ENCODE measurements at places on chromosomes 11 and 22.
A peak's percentile ranks its signal among the peaks of the same experiment; 100 is the strongest.

DNA sequence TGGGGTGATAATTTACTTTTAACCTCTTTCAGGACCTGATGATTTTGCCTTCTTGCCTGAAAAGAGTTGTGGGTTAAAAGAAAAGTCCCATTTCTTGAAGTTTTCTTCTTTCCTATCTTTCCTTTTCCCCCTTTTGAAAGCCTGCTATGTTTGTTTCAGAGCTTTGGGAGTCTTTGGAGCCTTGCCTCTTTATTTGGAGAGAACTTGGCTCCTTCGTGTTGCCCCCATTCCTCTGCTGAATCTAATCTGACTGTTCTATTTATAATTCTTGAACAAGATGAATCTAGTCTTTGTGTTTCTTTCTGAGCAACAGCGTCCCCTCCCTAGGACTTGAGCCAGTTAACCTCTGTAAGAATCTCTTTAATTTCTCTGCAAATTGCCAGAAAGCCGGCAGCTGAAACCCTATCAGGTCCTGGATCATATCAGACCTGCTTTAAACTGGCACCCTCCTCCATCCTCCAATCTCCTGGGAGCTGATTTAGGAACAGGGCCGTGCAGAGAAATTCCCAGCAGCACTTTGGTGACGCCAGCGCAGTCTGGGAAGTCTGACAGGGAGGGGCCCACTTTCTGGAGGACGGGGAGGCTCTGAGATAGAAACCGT lies 289.1 kb upstream of the SORL1-AS1 start:
- no peak for DNase-seq

GRCh38 chr11:62186195-62186594 lies 3.8 kb upstream of the SCGB1D1 start:
- no peak for DNase-seq

- no peak for DNase-seq
These were observed 11.0 kb upstream of the FXYD2 start for GRCh38 chr11:117835576-117835975.

- no peak for DNase-seq
These were observed 314.2 kb downstream of the RAB38 start for GRCh38 chr11:87861030-87861429.

- DNase-seq, result no peak
These were observed 18.5 kb downstream of the CABP7 start for GRCh38 chr22:29738118-29738815.

DNA sequence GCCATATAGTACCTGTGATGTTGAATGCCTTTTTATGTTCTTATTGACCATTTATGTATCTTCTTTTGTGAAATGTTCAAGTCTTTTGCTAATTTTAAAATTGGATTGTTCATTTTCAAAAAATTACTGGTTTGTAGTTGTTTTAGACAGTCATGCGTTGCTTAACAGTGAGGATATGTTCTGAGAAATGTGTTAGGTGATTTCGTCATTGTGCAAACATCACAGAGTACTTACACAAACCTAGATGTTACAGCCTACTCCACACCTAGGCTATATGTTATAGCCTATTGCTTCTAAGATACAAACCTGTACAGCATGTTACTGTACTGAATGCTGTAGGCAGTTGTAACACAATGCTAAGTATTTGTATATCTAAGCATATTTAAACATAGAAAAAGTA lies 32.5 kb downstream of the PDE3B start:
- no peak for DNase-seq

GRCh38 chr11:93192163-93192562 lies 5.6 kb downstream of the SLC36A4 start:
- DNase-seq, result no peak

GRCh38 chr11:34339149-34340064 lies 18.4 kb downstream of the ABTB2 start:
- DNase-seq, result no peak

- no peak for DNase-seq
These were observed 47.2 kb downstream of the GALNT18 start for GRCh38 chr11:11574373-11575287.

DNA sequence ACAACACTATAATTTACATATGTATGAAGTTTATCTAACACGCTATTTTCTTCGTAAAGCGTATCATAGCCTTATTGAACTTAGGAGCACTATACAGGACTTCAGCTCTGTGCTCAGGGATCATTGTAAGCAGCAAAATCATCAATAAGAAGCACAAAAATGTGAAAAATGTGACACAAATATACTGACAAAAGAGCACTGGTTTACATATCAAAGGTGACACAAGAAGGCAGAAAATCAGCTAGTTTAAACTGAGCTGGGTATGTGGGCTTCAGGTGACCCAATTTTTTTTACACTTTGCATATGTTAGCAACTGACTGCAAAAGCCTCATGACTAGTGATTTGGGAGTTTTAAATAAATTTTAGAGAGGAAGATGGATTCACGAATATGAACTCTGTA lies 215.2 kb upstream of the CHORDC1 start:
- no peak for DNase-seq

DNA sequence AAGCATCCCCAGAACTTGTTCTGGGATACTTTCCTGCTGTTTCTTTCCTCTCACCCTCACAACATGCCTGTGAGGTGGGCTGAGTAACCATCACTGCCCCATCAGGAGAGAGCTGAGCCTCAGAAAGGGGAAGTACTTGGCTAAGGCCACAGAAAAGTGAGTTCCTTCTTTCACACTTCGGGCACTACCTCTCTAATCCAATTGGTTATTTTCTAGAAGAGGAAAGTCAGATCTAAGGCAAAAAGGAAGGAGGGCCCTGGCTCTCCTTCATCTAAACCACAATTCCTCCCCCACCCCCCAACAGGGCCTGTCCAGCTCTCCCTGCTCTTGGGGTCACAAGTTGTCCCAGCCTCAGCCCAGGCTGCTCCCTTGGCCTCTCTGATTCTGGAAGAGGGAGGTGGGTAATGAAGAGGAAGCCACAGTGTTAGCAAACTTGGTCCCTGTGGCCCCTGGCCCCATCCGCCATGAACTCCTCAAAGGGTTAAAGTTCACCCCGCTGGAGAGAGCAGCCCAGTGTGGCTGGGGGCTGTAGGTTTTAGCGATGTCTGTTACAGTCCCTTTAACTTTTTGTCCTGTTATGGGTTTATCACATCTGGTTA lies 34.0 kb downstream of the SLC22A12 start:
- DNase-seq, result no peak

DNA sequence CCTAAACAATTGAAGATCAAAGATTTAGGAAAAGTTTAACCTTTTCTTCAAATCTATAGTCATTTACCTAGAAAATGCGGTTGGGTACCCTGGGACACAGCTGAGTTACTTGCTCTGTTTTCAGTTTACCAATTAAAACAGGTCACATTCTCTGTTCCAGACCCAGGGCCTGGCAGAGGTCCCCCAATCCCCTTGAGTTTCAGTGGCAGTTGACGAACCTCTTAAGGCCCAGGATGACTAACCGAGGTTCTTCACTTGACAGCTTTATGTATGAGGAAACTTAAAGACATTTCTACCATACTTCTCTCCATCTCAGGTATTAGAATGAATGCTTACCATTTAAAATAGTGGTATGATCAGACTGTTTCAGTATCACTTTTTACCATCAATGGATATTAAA lies 16.3 kb downstream of the LDHAL6A start:
- DNase-seq, result no peak

DNA sequence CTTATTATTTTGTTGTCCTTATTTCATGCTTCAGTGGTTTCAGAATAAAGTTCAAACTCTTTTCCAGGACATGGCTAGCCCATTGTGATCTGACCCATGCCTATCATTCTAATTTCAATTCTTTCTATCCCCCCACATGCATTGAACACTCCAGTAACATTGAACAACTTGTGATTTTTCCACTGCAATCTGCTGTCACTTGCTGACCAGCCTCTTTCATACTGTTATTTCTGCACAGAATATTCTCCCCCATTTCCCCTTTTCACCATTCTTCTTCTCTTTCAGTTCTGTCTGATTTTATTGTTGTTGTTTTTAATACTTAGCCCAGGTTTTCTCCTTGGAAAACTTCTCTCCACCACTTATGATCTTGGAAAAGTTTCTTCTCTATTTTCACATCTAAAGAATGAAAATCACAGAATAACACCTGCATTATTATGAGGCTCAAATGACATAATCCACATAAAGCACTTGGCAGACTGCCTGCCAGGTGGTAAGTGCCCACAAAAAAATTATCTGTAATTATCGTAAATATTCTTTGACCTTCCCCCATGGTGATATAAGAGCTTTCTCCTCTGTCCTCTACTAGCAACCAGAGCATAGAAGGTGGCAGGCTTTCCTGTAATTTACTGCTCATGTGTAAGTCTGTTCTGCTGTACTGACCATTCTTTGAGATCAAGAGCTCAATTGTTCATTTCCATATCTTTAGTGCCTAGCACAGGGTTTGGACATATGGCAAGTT lies 51.9 kb upstream of the EED start:
- DNase-seq, result no peak

DNA sequence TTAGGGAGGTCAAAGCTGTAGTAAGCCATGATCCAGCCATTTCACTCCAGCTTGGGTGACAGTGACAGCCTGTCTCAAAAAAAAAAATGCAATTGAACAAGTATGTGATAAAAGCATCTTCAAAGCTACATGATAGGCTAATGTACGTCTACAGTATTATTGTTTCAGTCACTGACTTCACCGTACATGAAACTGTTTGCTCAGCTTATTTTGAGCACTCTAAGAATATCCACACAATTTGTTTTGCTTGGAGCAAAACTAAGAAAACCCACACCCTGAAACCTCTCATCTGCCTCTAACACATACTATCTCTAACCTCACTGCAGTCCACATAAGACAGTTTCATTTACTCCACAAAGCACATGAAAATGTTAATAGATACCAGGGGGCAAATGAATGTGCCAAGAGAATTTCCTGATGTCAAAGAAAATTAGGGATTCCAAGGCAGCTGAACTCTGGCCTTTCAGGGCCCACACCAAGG lies 60.7 kb downstream of the KCNA4 start:
- DNase-seq, result no peak

GRCh38 chr11:108369064-108369463 lies 98.3 kb downstream of the C11orf65 start:
- DNase-seq, result no peak

GRCh38 chr22:42437488-42438292 lies 5.5 kb upstream of the NFAM1 start:
- DNase-seq, result peak; percentile 39

GRCh38 chr11:123822032-123822431 lies 15.9 kb upstream of the OR6M1 start:
- no peak for DNase-seq

DNA sequence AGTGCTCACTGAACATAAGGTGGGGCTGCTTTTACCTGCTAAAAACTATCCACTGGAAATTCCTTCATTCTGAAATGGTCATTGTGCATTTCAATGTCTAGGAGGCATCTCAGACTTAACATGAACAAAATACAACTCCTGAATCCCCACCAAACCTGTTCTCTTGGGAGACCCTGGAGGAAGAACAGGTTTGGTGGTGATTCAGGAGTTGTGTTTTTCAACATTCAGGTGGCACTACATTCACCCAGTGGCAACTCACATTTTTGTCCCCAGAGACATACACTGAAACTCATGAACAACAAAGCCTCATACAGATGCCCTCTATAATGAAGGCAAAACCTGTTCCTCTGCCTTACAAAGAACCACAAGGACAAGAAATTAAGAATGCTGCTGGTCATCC lies 64.3 kb upstream of the CYP2D6 start:
- no peak for DNase-seq

GRCh38 chr11:65112546-65113360 lies 1.1 kb downstream of the TM7SF2 start:
- no peak for DNase-seq

DNA sequence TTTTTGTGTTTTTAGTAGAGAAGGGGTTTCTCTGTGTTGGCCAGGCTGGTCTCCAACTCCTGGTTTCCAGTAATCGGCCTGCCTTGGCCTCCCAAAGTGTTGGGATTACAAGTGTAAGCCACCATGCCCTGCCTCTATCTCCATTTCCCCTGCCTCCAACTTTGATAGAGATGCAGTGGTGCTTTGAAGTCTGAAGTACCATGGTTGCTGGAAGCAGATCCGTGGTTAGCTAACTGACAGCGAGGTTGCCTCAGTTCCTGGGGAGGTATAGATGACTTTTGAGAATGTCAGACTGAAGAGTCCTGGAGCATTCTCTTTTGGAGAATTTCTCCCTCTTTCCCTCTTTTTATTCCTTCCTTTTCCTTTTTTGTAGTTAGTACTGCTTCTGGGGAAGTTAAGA lies 111.5 kb upstream of the RRM1 start:
- DNase-seq, result no peak

DNA sequence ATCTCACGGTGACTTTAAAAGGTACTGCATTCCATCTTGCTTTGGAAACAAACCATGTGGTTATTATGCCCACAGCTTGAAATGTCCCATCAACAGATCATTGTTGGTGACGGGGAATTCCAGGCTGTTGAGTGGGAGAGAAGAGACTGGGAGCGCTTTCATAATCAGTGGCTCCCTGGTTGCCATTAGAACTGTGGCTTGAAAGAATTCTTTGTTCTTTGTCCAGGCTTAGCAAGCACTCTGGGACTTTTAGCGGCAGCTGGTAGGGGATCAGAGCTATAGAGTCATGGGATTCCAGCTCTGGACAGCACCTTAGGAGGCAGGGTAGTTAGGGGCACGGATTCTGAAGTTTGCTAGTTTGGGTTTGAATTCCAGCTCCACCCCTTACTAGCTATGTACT lies 22.0 kb downstream of the MMP20 start:
- peak; percentile 77 for DNase-seq

DNA sequence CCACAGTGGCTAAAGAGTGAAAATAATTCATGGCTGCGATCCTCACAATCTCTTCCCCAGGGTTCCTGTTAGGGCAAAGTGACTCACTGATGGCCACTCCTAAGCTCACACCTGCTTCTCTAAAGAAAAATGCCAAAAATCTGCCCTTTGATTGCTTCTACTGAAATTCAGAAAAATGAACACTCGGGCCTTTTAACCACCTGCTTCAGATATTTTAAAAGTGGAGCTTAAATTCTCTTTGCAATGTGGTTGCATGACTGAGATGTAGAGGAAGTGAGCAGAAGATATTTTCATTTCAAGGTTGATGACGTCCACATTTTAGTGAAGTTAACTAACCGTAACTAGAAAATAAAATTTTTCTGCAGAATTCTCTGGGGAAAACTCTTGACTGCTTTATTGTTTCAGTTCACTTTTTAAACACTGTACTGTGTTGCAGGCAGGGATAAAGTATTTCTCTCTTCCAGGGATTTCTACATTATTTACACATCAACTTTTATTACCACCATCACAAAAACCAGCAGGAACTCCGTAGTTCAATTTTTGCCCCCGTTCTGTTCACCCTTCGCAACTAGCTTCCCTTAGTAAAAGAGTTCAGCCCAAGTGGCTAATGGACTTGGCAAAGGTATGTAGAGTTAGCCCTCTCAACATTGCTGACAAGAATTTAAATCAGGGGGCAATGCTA lies 8.5 kb downstream of the RAB30 start:
- peak; percentile 78 for DNase-seq

GRCh38 chr11:9362393-9362863 lies 22.0 kb upstream of the IPO7 start:
- no peak for DNase-seq

- peak; percentile 82 for DNase-seq
These were observed 23.7 kb upstream of the CBX7 start for GRCh38 chr22:39176143-39176713.
